ENCODE measurements at places on chromosomes 5 and 9.
A peak's percentile ranks its signal among the peaks of the same experiment; 100 is the strongest.

DNA sequence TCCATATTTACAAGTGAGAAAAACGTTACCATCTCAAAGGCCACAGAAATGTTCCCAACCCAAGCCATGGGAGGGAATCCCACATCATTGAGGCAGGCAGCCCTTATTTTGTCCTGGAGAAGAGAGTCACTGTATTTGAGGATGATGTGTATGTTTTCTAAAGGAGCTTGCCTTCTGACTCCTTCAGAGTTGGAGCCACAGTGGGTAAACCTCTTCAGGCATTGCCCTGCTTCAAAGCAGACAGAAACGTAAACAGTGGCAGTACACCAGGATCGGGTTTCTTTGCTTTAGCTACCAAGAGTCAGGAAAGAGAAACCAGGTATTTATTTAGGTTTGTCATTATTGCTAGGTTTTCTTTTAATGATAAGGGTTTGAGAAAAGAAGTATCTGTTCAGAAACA lies 45.7 kb downstream of the MUSK start:
- no peak for DNase-seq

GRCh38 chr9:87428659-87429058 lies 69.0 kb upstream of the DAPK1 start:
- no peak for DNase-seq

DNA sequence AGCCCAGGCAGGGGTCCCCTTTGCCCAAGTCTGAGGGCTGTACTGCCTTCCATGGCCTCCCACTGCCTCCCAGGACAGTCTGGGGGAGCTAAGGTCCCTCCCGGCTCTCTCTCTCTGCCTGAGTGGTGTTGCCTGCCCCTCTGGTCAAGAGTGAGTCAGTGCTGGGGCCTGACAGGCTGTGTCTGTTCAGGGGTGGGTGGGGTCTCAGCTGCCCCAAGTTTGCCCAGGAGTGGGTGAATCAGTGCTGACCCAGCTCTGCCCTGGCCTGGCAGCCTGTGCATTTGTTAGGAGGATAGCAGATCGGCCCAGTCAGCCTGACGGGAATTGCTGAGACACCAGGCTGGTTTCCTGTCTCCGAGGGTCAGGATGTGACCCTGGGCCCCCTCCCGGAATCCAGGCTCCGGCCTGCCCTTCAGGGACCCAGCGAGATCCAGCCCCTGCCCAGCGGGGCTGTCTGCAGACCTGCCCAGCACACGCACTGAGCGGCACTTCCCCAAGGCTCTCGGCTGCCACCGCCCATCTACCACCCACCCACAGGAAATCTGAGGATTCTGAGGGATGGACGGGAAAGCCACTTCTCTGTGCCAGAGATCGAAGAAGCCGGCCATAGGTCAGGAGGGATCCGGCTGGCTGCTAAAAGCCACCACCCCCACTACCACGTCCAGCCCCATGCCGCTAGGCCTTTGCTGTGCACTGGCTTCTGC lies 15.9 kb downstream of the ENG start:
- DNase-seq = peak; percentile 92

GRCh38 chr5:139903795-139904565 lies 108.4 kb downstream of the PSD2 start:
- no peak for DNase-seq

GRCh38 chr5:43155394-43156096 lies 34.8 kb downstream of the ZNF131 start:
- no peak for DNase-seq

- no peak for DNase-seq
These were observed 7.0 kb upstream of the NKD2 start for GRCh38 chr5:1001406-1002270.

Measured in inflammatory macrophage (primary cell).